Caco-2 (cell line): ENCODE measurements at places on chromosomes 12 and 14. TPM values are rescaled to one million over a fixed set of nuclear protein-coding genes. Genes with fewer than 3 reads are reported as not detected.

The COQ6 gene
- 18.0 and 21.3 TPM in 2 replicates for total RNA-seq

The FBRSL1 gene
- total RNA-seq: 90.3 and 96.1 TPM in 2 replicates

The SLC8A3 gene
- total RNA-seq: not detected in 2 replicates

The ASIC1 gene
- total RNA-seq: 15.6 and 17.8 TPM in 2 replicates

- DNase-seq: no peak
Measured at GRCh38 chr12:89514751-89515150, 9.8 kb downstream of the GALNT4 start.

DNA sequence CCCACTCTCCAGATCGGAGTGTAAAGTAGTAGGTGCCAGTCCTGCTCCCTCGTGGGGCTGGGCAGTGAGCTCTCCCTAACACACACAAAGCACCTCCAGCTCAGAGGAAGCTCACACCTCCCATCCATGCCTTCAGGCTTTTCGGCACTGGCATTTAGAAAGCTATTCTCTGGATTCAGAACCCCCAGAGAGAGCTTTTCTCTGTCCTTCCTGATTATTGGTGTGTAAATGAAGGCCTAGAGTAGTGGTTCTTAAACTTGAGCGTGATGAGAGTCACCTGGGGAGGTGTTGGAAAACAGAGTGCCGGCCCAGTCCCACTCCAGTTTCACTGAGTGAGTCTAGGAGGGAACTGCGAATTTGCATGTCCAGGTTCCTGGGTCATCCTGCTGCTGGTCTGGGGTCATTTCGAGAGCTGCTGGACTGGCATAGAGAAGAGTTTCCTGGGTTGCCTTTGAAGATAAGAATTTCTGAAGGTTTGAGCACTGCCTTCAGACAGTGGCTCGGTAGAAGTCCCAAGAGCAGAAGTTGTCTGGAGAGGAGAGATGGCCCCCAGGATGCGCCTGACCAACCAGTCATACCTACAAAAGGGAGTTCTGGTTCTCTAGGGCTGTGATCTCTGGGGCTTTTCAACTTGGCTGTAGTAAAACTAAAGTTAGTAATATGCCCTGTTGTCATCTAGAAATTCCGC, 15.1 kb downstream of the CD9 start:
- DNase-seq: no peak

GRCh38 chr14:99751539-99752485, 41.4 kb upstream of the EML1 start:
- DNase-seq: no peak

DNA sequence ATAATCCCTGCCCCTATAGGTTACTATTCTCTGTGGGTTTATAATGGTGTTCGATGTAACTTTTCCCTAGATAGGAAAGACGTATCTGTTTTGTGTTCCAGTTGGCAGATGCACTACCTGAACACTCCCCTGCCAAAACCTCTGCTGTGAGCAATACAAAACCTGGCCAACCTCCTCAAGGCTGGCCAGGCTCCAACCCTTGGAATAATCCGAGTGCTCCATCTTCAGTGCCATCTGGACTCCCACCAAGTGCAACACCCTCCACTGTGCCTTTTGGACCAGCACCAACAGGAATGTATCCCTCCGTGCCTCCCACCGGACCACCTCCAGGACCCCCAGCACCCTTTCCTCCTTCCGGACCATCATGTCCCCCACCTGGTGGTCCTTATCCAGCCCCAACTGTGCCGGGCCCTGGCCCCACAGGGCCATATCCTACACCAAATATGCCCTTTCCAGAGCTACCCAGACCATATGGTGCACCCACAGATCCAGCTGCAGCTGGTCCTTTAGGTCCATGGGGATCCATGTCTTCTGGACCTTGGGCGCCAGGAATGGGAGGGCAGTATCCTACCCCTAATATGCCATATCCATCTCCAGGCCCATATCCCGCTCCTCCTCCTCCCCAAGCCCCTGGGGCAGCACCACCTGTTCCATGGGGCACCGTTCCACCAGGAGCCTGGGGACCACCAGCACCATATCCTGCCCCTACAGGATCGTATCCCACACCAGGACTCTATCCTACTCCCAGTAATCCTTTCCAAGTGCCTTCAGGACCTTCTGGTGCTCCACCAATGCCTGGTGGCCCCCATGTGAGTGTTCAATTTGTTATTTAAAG, 11.3 kb downstream of the MAPK1IP1L start:
- DNase-seq: no peak

- no peak for DNase-seq
Measured at GRCh38 chr12:25337916-25338315, 87.2 kb upstream of the KRAS start.
